GM23248 (cell line): ENCODE measurements at places on chromosomes 3 and 15.

- DNase-seq, result peak; percentile 24
These were observed 427.2 kb upstream of the THBS1 start for GRCh38 chr15:39153716-39154115.

GRCh38 chr3:171967137-171967783, 72.1 kb upstream of the FNDC3B start:
- peak; percentile 91 for DNase-seq

GRCh38 chr15:94023531-94023930, 207.8 kb upstream of the MCTP2 start:
- DNase-seq, result no peak

DNA sequence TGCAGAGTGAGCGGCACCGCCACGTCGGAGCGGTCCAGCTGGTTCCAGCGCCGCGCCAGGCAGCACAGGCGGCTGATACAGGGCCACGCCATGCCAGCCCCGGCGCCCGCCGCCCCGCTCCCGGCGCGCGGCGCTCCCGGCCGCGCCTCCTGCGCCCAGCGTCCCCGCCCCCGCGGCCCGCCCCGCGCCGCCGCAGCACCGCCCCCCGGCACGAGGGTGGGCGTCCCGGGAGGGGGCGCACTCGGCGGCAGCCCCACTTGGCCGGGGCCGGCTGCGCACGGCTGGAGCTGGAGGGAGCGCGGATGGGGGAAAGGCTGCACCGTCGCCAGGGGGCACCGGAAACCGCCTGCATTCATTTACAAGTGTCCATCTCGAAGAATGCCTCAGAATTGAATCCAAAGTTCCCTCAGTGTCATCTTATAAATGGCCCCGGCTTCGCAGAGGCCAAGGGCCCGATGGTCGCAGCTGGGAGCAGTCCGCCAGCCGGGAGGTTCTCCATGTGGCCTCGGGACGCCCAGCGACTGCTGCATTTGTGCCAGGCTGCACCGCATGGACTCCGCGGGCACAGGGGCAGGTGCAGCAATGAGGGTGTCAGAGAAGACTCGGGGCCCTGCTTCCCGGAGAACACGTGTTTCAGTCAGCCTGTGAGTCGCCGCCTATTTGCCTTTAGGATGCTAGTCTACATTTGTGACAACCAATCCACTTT, at the start of gene MAP6D1:
MAP6D1 (minus strand) TSS at position 122 of the 706 bp plus-strand sequence; CDS start at position 92, 30 bp downstream.
- peak; percentile 57 for DNase-seq

DNA sequence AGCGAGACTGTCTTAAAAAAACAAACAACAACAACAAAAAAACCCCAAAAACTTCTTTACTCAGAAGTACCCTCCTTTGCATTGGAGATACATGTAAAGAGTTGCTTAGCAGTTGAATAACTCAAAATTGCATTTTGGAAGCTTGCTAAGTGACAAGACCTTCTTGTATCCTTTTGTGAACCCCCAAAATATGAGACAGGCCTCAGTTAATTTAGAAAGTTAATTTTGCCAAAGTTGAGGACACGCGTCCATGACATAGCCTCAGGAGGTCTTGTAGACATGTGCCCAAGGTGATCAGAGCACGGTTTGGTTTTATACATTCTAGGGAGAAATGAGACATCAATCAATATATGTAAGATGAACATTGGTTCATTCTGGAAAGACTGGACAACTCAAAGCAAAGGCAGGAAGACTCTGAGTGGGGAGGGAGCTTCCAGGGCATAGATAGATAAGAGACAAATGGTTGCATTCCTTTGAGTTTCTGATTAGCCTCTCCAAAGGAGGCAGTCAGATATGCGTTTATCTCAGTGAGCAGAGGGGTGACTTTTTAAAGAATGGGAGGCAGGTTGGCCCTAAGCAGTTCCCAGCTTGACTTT, 1.7 kb upstream of the ARF4 start:
- DNase-seq, result no peak

GRCh38 chr3:32583708-32584107, 13.1 kb upstream of the DYNC1LI1 start:
- DNase-seq, result peak; percentile 71

- DNase-seq, result no peak
These were observed 82.1 kb downstream of the MYO1E start for GRCh38 chr15:59290295-59291212.

DNA sequence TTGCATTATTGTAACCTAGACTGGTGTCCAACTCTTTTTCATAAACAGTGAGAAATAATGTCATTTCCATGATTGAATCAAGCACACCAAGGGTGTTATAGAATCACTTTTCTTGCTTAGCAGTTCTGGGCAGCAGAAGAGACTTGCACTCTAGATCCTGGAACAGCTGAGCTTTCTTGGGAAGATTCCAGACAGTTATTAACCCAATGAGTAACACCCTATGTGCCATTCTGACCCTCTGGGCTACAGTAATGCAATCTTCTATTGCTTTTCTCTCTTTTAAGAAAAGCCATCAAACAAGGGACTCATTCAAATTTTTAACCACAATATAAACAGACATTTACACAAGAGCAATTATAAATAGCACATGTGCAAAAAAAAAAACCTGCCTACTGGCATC, 39.3 kb upstream of the USP3 start:
- peak; percentile 74 for DNase-seq

- DNase-seq, result peak; percentile 28
These were observed 174.0 kb upstream of the TP63 start for GRCh38 chr3:189457201-189457607.

DNA sequence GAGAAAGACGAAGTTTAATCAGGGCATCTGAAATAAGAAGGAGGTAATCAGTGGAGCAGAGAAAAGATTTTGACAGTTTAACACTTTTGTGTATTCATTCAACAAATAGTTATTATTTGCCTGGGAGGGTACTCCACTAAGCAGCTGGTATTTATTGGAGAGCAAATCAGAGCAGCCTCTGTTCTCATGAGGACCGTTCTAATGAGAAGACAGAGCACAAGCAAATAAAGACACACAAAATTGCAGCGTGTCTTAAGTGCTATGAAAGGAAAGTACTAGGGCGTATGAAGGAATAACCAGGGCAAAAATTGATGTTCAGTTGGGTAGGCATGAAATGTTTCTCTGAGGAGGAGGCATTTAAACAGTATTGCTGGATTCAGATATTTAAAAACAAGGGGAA, 302.9 kb upstream of the RARB start:
- DNase-seq, result no peak

GRCh38 chr3:73228000-73228399, 166.5 kb downstream of the EBLN2 start:
- no peak for DNase-seq

- no peak for DNase-seq
These were observed 215.6 kb downstream of the CADPS start for GRCh38 chr3:62659660-62660059.

DNA sequence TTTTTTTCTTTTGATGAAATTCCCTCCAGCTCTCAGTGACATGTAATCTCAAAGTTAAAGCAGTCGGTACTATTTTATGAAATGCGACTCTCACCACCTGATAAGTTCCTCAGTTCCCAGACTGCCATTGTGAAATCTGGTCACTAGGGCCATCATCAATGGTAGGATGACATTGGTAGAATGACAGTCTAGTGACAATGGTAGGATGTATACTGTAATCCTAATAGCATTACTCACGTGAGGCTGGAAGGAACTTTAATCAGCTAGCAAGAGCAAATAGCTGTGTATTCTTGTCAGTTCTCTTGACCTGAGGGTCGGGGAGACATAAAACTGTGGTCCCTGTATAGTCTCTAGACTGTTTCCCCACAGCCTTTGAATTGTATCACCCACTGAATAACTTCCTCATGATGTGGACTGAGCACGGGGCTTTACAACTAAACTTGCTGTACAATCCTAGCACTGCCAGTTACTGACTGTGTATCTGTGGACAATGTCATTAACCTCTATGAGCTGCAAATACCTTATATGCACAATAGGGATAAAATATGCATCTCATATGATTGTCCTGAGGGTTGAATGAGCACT, 23.2 kb downstream of the TRAT1 start:
- no peak for DNase-seq

GRCh38 chr15:23503980-23504379, 56.9 kb upstream of the GOLGA6L2 start:
- no peak for DNase-seq

GRCh38 chr3:69092030-69092516, 7.3 kb downstream of the ARL6IP5 start:
- DNase-seq, result no peak

- no peak for DNase-seq
These were observed 218.4 kb downstream of the ABHD5 start for GRCh38 chr3:43909149-43909548.

- DNase-seq, result no peak
These were observed 22.4 kb upstream of the SETD2 start for GRCh38 chr3:47186285-47186684.

DNA sequence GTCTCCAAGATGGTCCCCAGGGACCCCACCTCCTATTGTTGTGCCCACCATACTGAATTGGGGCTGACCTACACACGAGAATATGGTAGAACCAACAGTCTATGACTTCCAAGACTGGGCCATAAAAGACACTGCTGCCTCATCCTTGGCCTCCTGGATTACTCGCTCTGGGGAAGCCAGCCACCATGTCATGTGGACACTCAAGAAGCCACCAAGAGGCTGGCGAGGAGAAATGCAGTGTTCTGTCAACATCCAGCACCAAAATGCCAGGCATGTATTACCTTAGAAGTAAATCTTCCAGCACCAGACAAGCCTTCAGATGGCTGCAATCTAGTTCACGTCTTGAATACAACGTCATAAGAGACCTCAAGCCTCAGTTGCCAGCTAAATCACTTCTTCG, 17.1 kb upstream of the TPM1 start:
- no peak for DNase-seq

GRCh38 chr3:64873400-64873799, 185.6 kb upstream of the ADAMTS9 start:
- DNase-seq, result no peak

GRCh38 chr3:122364490-122364889, 18.5 kb downstream of the MIX23 start:
- DNase-seq, result no peak

DNA sequence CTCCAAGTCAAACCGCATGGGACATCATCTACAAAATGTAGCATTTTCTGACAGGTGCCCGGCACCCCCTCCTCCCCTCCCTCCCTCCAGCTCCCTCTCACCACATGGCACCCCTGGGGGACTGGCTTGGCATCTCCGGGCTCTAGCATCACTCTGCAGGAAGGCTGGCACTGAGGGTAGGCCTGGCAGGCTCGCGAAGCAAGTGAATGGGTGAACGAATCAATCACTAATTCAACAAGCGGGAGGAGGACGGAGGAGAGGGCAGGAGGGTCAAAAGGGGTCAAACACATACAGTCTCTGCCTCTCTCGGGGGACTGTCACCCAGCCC, 155.7 kb downstream of the NUP210 start:
- DNase-seq, result no peak

DNA sequence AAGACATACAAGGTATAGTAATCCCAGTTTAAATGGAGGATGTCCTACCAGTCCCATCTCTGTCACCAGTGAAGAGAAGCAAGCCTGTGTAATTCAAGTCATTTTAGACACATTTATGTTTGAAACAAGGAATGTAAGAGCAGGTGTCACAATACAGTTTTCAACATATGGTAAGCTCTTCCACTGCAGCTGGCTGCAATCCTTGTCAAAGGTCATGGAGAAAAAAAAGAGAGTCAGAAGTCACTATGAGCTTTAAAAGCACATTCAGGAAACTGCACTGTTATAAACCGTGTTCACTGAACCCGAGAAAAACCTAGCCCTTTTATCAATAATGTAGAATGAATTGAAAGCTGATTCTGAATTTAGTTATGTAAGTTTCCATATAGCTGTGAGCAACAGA, 206.4 kb downstream of the NAALADL2 start:
- DNase-seq, result no peak

GRCh38 chr3:18743761-18744160, 318.6 kb upstream of the SATB1 start:
- no peak for DNase-seq

- no peak for DNase-seq
These were observed 139.8 kb upstream of the PROK2 start for GRCh38 chr3:71924721-71925120.

DNA sequence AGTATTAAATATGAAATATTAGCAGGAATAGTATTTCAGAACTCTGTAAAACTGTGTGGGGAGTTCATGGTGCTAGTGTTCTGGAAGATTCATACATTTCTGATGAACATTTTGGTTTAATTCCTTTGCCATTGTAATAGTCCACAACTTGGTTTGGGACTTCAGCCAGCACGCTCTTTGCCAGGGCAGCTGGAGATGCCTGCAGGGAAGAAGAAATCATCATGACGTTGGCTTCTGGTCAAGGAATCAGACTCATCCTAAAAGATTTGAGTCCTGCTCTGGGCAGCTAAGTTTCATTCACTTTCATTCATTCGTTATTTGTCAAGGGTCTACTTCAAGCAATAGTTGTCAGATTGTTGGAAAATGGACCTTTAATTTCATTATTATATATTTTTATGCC, 32.4 kb upstream of the MRPL3 start:
- DNase-seq, result peak; percentile 90

DNA sequence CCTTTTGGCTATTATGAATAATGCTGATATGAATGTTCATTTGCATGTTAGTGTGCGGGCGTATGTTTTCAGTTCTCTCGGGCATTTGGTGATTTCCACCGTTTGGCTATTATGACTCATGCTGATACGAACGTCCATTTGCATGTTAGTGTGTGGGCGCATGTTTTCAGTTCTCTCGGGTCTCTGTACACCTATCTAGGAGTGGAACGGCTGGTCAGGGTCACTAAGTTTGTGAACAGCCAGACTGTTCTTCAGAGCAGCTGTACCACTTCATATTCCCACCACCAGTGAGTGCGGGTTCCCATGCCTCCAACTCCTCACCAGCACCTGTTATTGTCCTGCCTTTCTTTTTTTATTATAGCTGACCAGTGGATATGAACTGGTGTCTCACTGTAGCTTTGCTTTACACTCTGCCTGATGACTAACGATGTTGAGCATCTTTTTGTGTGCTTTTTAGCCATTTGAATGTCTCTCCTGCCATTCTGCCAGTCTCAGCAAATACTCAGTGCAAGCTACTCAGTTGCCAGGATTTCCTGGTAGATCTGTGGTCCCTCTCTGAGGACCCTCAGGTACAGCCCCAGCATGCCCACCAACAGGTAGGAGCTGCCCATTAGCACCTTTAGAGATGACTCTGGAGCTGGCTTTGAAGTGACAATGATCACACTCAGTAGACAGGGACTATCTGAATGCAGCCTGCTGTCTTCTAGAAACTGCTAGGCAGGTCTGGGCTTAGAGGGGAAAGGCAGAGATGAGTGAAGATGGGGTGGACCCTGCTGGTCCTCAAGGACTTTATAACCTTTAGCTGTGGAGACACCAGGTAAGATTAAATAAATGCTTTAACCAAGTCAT, 141.1 kb downstream of the XXYLT1 start:
- no peak for DNase-seq

GRCh38 chr15:91100814-91101607, 954 bp downstream of the SV2B start:
- DNase-seq, result peak; percentile 41

DNA sequence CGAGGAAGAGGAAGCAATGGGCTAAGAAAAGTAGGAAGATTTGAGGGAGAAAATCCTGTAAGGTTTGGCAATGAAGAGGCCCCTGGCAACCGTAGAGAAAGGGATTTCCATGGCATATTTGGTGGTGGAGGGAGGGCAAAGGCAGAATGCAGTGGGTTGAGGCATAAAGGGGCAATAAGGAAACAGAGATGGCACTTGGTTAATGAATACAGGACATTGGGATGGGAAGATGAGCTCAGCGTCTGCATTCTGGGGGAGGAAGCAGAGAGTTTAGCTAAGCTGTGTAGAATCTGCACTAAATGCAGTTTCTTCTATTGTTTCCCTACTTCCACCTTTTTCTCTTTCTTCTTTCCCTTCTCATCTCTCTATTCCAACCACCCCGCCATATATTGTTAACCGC, 83.6 kb downstream of the LRTM1 start:
- DNase-seq, result no peak
